ENCODE measurements at places on chromosomes 6 and 20.

DNA sequence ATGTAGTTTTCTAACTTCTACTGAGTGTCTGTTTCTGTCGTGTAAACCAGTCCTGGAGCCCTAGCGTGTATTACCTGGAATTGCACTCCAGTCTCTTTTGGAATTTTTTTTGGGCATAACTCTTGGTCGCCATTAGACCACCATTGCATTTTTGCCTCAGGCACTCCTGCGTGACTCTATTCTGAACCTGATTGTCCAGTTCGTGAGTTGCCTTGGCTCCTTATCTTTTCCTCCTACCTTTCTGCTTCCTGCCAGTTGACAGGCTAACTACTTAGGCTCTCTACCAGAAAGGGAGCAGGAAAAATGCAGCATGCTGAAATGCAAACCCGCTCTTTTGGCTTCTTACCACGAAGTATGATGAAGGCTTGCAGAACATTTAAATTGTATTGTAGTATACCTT lies 490.9 kb upstream of the SOX4 start:
- no peak for DNase-seq

- DNase-seq = peak; percentile 37
These were observed 23.6 kb downstream of the PKHD1 start for GRCh38 chr6:52063584-52064344.

DNA sequence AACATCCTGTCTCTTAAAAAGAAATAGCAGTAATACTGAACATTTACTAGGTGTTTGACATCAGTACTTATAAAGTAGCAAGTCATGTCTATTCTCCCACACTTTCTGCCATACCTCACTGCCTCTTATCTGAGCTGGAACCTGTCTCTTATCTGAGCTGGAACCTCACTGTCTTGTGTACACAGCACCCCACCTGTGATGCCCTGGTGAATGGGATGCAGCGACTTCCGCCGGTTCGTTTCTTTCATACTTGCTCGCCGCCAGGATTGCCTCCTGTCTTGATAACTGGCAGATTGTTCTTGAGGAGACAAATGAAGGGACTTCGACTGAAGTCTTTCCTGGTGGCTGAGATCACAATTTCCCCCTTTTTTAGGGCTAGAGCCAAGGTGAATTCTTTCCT lies 2.9 kb downstream of the DSN1 start:
- DNase-seq = no peak

DNA sequence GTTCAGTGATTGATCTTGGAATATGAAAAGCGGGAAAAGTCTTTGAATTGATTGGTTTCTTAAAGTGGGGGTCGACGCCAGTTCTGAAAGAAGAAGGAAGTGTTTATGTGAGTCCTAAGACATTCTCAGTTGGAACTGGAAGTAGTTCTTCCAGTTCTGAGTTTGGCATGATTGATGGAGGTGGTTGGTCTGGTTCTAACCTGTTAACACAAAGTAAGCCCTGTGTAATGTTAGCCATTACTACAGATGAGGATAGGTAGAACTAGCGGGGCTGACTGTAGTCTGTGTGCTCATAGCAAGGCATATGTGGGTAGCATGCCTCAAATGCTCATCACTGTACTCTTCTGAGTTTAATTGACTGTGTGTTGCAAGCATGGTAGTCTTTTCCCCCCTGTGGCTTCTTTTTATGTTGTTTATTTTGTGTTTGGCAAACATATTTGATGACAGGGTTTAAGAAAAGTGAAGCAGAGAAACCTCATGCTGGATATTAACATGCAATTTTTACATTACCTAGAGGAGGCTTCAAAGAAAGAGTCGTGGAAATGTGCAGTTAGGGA lies 24.9 kb downstream of the CITED2 start:
- no peak for DNase-seq

DNA sequence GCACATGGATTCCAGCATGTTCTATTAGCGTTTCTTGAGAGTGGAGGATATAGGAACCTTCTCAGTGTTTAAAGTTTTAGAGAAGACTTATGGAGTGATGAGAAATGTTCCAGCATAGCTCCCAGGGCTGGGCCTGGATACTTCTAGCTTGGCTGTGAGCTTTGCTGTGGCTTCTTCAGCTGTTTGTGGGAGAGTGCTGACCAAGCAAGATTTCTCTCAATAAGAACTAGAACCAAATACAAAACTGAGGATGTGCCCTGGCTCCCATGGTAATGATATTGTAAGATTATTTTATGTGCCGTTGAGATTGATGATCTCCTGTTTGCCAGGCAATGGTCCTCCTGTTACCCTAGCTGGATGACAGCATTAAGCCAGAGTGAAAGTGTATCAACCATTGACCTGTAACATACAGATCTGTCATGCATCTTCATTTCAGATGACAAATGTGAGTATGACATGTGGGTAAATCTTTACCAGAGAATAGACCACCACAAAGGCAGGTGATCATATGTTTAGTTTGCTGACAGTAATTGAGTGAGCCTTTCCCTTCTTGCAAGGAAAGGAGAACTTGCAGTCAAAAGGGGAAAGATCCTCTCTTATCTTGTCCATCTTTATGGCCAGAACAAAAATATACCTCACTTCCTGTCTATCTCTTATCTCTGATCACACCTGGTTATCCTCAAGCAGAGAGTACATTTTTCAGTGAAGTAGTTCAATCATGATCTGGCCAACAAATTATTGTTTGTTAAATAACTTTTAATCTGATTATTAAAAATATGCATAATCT lies 180.1 kb downstream of the SLC24A3 start:
- no peak for DNase-seq

GRCh38 chr6:139754898-139755775 lies 380.7 kb upstream of the CITED2 start:
- DNase-seq = no peak

DNA sequence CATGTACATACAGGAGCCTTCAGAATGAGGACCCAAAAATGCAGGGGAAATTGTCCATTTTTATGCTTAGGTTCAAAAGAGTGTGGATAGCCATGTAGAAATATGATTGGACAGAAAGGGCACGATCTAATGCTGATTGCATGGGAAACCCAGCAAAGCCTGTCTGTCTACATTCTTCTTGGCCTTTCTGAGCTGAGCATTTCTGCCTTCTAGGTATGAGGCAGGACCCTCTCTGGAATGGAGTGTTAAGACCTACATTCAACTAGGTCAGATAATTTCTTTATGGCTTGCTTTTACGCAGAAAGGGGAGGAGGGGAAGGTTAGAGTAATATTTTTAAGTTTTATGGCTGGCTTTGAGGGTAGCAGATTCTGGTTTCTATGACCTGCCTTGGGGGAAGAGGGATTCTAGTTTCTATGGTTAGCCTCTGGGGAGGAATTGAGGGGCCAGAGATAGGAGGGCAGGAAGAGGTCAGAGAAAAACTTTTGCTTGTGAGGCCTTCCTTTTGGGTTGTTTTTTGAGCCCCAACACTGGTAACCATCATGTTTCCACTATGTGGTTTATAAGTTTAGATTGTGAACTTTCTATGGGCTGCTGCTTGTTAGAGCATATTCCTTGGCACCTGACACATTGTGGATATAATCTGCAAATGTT lies 63.5 kb downstream of the LYRM2 start:
- no peak for DNase-seq

GRCh38 chr6:53066874-53067706 lies 1.9 kb downstream of the FBXO9 start:
- no peak for DNase-seq

All from stimulated activated CD4-positive, alpha-beta T cell treated with anti-CD3 and anti-CD28 coated beads, Interleukin-1b, Interleukin-23, amount 100 ng/mL, for 1 hour (primary cell).